Hypothalamus (tissue), 51 donors: ENCODE measurements at places on chromosomes 7 and 10.

GRCh38 chr10:64175271-64175962, 654.2 kb downstream of the REEP3 start:
- DNase-seq = no peak

- DNase-seq = no peak
These were observed 66.9 kb downstream of the OGDH start for GRCh38 chr7:44673324-44673723.

GRCh38 chr7:29561271-29561670, 2.4 kb upstream of the PRR15 start:
- DNase-seq = no peak

DNA sequence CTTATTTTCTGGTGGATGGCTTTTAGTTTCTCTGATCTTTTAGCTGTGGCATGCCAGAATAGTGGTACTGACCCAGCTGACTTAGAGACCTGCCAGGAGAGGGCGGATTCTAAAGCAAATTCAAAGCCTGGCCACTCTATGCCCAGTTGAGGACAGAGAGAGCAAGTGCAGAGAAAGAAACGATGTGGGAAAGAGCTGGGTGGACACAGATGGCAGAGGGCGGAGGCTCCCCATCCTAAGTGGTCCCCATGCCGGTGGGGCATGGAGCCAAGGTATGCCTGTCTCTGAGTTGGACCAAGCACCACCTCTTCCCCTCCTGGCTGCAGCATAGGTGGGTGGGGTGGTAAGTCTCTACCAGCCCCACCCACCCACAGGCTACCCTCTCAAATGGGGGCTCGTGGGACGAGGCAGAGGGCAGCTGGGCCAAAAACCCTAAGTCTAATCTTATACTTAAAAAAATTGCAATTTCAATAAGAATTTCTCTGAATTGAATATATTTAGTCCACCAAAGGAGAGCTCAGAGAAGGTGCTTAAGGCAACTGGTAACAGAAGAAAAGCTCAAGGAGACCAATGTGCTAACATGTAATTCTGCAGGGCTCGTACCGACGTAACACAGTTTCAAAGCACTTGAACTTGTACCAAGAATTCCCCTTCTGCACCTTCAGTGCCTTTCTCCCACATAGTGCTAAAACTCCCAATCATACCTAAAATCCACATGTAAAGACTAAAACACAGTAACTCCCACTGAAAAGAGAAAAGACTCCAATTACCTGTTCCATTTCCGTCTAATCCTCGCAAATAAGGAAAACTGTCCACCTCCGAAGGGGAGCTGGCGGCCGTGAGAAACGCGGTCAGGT, 85.7 kb upstream of the NMT2 start:
- DNase-seq = peak; percentile 21
